DMS 273 treated with DMSO at 0.1 percent for 48 hours (cell line): ENCODE measurements at places on chromosomes 2 and 18.

GRCh38 chr2:88603146-88603545 is 24.1 kb downstream of the EIF2AK3 start:
- DNase-seq = no peak

GRCh38 chr2:17482651-17483050 is 35.6 kb downstream of the RAD51AP2 start:
- DNase-seq = no peak

DNA sequence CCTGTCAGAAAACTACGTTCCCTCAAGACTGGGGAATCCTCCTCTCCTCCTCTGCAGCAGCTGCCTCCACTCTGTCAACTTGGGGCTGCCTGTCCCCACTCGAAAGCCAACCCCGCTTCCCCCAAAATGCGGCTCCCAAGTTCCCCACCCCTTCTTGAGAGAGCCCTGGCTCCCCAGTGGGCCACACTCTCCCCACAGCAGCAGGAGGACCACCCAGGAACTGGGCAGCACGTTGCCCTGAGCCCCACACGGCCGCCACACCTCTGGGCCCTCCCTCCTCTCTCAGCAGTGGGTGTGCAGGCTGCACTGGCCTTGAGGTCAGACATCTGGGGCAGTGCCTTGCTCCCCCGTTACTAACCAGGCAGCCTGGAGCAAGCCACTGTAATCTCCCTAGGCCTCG is 9.6 kb upstream of the TEX51 start:
- DNase-seq = no peak

- no peak for DNase-seq
Observed at GRCh38 chr2:2271469-2271941, 59.6 kb downstream of the MYT1L start.
